ENCODE measurements at places on chromosomes 5 and 9.

- DNase-seq, result no peak
Measured at GRCh38 chr5:123496892-123497291, 15.1 kb upstream of the CSNK1G3 start.

- peak; percentile 70 for DNase-seq
Measured at GRCh38 chr5:125612181-125612721, 811.0 kb upstream of the GRAMD2B start.

- no peak for DNase-seq
Measured at GRCh38 chr9:93949694-93950449, 5.3 kb downstream of the BARX1 start.

GRCh38 chr5:40172721-40173120, 507.0 kb upstream of the PTGER4 start:
- DNase-seq, result no peak

- DNase-seq, result no peak
Measured at GRCh38 chr5:78518365-78519197, 130.0 kb downstream of the LHFPL2 start.

DNA sequence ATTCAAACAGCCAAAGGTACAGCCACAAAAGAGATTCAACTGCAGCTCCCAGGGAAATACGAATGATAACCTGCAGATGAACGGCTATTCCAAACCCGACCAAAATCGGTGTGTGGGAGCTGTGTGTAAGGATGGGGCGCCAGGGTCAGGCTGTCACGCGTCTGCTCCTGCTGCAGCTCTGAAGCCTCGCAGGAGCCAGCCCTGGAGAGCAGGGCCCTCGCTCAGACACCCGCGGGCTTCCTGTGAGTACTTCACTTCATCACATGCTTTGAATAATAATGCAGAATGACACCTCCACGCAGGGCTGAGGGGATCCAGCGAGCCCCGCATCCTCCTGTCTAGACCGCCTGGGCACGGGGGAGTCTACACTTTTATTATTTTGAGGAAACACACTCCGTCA, 307.5 kb upstream of the IRX2 start:
- no peak for DNase-seq

GRCh38 chr9:128275198-128276007, at the start of gene GOLGA2:
GOLGA2 (minus strand) TSS chr9:128276007; CDS start chr9:128275976, 31 bp downstream.
- DNase-seq, result no peak

DNA sequence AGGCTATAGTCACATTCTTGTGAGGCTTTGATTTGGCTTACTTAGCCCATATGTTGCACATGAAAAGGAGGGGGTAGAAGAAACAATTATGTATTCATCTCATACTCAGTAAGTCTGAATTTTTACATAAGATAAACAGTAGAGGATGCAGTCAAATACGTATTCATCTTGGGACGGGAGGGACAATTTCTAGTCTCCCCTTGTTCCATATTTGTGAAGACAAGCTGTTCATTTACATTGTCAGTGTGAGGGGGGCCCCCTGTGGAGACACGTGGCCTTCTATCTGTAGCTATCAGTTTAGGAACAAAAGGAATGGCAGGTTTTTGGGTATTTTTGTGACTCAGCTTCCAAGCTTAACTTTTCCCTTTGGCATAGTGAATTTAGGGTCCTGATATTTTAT, 49.2 kb upstream of the PPP1R2B start:
- DNase-seq, result no peak

- DNase-seq, result peak; percentile 36
Measured at GRCh38 chr9:89969156-89969675, 364.4 kb downstream of the GADD45G start.

DNA sequence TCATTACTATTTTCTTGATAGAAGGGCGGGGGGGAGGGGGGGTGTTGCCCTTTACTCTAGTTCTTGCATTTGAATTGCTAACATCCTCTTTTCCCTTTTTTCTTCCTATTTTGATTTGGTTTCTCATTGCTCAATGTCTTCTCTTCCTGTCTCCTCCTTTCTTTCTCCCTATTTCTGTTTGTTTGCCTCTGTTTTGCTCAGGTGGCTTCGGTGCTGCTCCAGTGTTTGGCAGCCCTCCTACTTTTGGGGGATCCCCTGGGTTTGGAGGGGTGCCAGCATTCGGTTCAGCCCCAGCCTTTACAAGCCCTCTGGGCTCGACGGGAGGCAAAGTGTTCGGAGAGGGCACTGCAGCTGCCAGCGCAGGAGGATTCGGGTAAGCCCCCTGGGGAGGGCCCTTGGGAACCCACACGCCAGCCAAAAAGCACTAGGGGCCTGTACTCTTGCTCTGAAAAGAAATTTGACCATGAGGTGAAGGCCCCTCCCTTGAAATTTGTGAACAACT, 48.3 kb downstream of the FAM78A start:
- no peak for DNase-seq

- DNase-seq, result no peak
Measured at GRCh38 chr9:93898502-93899426, 56.4 kb downstream of the BARX1 start.

- DNase-seq, result peak; percentile 78
Measured at GRCh38 chr5:72123764-72124376, 16.6 kb downstream of the MAP1B start.

Data from NCI-H774 (cell line).